Fibroblast of villous mesenchyme (primary cell): ENCODE measurements at places on chromosomes 1 and 21. TPM values are rescaled to one million over a fixed set of nuclear protein-coding genes. Genes with fewer than 3 reads are reported as not detected.

GRCh38 chr1:66648901-66649595 is 103.2 kb upstream of the DYNLT5 start:
- DNase-seq, result no peak

- no peak for DNase-seq
These were observed 69.6 kb downstream of the HSPA13 start for GRCh38 chr21:14313300-14313699.

DNA sequence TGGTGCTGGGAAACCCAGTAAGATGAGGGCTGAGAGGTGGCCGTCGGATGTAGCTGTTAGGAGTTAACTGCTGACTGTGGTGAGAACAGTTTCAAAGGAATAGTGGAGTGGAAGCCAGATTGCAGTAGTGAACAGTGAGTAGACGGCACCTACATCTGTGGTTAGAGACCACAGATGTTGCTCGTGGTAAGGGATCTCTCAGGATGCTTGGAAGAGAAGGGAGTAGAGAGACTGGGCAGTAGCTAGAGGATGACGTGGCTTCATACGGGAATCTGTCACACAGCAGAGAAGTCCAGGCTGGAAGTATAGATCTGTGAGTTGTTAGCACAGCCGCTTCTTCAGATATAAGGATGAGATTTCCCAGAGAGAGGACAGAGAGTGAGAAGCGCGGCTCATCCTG is 7.8 kb upstream of the ARTN start:
- no peak for DNase-seq

The OR6N1 gene
- not detected in 2 replicates for total RNA-seq

DNA sequence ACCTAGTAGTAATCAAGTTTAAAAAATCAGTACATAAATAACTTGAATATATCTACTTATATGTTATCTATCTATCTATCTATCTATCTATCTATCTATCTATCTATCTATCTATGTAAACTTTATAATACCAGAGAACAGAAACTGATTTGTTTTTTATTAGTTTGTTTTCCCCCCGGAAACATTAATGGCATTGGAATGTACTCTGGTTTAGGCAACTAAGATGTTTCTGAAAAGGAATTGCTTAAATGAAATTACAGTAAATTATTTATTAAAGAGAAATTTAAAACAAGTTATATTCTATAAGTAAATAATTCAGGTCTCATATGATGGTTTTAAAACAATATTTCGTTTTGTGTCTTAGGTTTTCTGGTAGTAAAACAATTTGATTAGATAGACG is 681.0 kb upstream of the ADAMTS5 start:
- peak; percentile 20 for DNase-seq

DNA sequence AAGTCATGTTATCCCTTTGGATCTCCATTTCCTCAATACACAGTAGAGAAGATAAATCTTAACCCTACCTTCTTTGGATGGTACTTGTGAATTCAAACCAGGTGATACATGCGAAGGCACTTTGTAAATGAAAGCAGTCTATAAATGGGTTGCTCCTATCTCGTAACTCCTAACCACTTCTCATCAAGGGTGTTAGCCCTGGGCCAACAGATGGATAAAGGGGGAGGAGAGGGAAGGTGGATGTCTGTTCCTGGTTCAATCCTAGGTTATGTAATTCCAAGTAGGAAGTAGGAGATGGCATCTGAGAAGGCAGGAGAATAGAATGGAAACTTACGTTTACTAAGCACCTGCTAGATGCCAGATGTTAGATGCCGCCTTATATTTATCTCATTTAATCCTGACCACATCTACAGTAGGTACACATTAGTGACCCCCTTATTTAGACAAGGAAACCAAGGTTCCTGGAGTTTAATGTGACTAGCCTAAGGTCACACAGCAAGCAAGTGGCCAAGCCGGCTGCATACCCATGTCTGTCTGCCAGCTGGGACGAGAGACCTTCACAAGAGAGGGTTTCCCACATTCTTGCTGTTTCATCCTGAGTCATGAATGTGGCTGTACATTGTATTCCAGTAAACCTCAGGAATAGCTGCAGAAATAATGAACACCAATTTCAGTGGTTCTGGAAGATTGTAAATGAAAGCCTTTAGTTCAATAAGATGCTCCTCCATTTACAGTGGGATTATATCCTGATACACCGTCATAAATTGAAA is 47.7 kb downstream of the ELAVL4 start:
- DNase-seq, result no peak

DNA sequence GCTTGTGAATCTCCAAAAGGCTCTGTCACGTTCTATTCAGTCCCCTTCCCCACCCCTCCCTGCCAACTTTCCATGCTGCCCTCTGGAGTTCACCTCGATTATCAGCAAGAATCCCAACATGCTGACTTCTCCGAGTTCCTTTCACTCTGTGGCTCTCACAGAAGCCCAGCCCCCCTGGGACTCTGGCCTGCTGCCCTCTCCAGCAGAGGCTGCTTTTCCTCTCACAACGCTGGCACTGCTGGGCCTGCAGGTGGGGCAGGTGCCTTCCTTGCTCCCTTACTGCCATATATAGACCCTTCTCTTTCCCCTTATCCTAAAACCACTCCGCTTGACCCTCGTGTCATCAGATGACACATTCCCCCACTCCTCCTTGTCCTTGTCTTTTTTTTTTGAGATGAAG is 10.2 kb upstream of the RNF186 start:
- DNase-seq, result no peak

GRCh38 chr1:10507111-10507879 is 32.5 kb downstream of the PEX14 start:
- peak; percentile 86 for DNase-seq

- DNase-seq, result no peak
These were observed 195.7 kb upstream of the PTBP2 start for GRCh38 chr1:96525657-96526557.

The PLA2G2F gene
- not detected in 2 replicates for total RNA-seq

DNA sequence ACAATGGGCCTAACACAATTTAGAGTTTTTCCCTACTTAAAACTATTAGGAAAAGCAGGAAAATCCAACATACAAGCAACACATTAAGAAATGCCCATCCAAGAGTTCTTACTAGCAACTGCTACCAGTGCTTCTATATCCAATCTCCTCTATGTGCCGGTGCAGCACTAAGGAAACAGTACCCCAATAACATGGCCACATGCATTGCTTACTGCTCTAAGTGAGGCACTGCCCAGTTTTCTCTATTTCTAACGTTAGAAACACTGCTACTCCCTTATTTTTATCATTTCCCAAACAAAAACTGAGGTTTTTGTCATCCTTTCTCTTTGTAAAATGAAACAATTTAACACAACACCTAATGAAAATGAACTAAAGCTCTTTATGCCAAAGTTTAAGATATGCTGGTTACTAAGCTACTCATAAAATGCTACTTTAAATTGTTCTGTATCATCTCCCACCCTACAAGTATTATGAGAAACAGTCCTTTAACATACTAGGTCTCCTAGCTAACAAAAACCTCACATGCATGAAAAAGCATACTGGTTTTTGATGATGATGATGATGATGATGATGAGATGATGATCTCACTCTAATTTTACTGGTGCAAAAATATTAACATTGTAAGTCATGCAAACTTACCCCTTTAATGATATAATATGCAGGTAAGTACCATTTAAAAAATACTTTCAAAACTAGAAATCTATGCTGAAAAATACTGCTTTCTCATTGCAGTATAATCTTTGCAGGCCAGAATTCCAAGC is 90.7 kb upstream of the TTC39A start:
- DNase-seq, result no peak

- no peak for DNase-seq
These were observed 41.3 kb downstream of the AKNAD1 start for GRCh38 chr1:108815566-108815965.

The GOLT1A gene
- not detected in 2 replicates for total RNA-seq

DNA sequence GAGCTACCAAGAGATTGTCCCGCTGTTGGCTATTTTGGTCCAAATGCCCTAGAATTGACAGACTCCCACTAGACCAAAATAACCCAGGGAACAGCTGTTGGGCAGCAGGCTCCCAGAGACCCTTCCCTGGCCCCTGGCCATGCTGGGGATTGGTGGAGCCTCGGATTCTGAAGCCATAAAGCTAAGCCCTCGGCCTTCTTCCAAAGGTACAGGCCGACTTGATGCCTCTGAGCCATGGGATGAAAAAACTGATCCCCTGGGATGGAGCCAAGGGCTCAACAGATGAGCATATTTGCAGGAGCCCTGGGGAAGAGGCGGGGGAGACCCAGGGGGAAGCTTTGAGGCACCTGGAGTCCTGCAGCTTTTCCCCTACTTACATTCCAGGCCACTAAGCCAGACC is 1.0 kb upstream of the LRRC38 start:
- no peak for DNase-seq

The LCE1A gene
- not detected in 2 replicates for total RNA-seq

GRCh38 chr21:28083350-28083749 is 909.3 kb downstream of the LTN1 start:
- DNase-seq, result no peak

DNA sequence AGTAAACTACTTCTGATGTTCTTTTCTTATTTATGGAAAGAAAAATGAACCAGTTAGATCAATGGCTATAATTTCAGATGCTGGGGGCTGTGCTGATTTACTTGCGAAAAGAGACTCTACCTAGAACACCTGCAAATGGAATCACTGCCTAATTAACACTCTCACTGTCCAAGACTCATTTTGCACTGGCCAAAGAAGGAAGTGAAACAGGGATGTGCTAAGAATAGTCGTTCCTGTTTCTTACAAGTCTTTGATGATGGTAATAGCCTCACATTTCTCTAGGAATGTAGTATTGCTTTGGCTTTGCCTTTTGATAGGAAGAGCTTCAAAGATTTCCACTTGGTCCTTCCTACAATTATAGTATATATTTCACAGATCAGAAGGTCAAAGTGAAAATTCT is 12.7 kb upstream of the TSNAX start:
- no peak for DNase-seq

The IFNGR2 gene
- total RNA-seq, result 52.5 and 69.1 TPM in 2 replicates

DNA sequence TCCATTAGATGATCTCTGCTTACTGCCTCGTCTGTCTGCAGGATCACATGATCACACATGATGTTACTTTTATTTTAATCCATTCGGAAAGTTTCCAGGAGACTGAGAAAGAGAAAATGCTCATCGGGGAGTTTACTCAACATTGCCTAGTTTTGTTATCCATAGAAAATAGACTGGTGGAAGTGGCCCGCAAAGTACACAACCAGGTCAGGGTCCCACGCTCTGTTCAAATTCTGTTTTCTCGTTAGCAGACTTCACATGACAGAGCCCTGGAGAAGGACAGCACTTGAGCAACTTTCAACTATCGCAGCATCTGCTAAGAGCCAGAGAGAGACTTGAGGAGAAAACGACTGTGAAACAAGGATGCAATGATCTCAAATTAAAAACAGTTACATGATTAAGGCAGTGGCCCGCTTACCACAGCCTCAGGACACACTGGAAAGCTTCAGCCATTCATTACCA is 44.2 kb downstream of the ADAMTS1 start:
- DNase-seq, result peak; percentile 96

- DNase-seq, result peak; percentile 100
These were observed 49.3 kb downstream of the ADAMTS1 start for GRCh38 chr21:26795866-26796329.

DNA sequence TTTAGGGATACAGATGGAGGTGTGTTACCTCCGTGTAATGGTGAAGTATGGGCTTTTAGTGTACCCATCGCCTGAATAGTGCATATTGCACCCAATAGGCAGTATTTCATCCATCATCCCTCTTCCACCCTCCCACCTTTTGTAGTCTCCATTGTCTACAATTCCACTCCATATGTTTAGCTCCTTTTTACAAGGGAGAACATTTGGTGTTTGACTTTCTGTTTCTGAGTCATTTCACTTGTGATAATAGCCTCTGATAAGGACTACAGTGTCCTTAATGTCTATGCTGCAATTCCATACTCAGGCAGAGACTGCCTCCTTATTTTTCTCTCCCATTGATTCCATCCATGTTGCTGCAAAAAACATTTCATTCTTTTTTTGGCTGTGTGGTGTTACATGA is 48.7 kb downstream of the OVGP1 start:
- DNase-seq, result no peak

- no peak for DNase-seq
These were observed 8.7 kb upstream of the NRAS start for GRCh38 chr1:114725230-114725629.

DNA sequence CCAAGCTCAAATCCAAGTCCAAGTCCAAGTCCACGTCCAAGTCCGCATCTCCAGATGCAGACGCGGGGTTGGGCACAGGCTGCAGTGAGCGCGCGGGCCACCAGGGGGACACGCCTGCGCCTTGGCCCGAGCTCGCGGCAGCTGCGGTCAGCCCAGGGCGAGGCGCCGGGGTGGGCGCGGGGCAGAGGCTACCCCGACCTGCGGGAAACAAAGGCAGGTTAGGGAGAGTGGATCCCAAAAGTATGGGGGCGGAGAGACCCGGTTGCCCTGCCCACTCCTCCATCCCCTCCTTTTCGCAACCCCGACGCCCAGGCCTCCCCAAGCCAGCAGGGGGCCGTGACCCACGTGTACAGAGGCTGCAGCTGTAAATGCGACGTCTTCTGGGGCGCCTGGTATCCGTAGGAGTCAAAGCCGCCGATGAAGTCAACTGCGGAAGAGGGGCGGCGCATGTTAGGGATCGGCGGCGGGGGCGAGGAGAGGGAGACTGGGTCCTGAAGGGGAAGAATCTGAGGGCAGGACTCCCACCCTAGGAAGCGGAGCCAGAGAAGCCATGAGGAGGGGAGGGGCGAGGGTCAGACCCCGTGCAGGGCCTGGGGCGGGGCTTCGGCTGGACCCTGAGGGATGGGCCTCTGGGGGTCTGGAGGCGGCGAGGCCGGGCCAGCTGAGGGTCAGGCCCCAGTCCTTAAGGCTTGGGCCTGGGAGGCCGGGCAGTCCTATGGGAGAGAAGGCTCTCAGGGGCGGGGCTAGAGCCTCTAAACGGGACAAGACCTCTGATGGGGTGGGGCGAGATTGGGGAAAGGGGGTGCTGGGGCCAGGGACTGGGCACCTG is 58.0 kb downstream of the NKAIN1 start:
- DNase-seq, result peak; percentile 47

The CD247 gene
- not detected in 2 replicates for total RNA-seq

The VPS26C gene
- 61.2 and 63.0 TPM in 2 replicates for total RNA-seq

GRCh38 chr1:114979278-114979891 is 50.2 kb upstream of the TSHB start:
- peak; percentile 54 for DNase-seq

The TRIM67 gene
- total RNA-seq, result not detected in 2 replicates

DNA sequence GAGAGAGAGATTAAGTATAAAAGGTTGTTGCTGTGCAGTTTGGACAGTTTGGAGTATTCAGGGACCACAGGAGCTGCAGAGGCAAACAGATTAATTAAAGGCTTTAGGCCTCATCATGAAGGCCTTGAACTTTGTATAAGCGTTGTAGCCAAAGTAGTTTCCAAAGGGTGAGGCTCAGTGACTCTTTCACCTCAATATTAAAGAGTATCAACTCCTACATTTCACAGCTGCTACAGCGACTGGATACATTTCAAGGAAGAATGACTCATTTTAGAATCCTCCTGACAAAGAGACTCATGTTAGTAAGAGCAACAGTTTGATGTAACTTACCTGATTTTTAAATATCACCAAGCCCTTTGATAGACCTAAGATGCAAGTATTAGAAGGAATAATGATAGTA is 355.5 kb downstream of the HLX start:
- peak; percentile 16 for DNase-seq
